ENCODE measurements at places on chromosomes 12 and 14. TPM values are rescaled to one million over a fixed set of nuclear protein-coding genes. Genes with fewer than 3 reads are reported as not detected.

- no peak overlapping the region for H3K27ac ChIP-seq
- H3K4me3 ChIP-seq, result no peak overlapping the region
- no peaks in the 10 kb centered on the region for H3K4me1 ChIP-seq
- DNase-seq, result no peak
- no peaks in the 10 kb centered on the region for H3K27me3 ChIP-seq
These were observed 93.5 kb downstream of the PIWIL1 start for GRCh38 chr12:130431176-130431575.

The KRT79 gene
- total RNA-seq, result not detected

The IKZF4 gene
- total RNA-seq, result 20.7 TPM

DNA sequence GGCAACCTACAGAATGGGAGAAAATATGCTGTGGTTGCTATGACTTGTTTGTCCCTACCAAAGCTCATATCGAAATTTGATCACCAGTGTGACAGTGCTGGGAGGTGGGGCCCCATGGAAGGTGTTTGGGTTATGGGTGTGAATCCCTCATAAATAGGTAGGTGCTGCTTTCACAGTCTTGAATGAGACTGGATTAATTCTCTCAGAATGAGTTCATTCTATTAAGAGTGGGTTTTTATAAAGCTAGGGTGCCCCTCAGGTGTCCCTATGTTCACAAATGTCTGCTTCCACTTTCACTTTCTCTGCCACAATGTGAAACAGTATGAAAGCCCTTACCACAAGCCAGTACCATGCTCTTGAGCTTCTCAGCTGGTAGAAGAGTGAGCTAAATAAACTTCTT, 133.5 kb downstream of the CPNE8 start:
- no peaks in the 10 kb centered on the region for H3K36me3 ChIP-seq
- H3K27ac ChIP-seq, result peak overlapping the region; percentile 78
- DNase-seq, result peak; percentile 25
- peak overlapping the region; percentile 45 for H3K4me3 ChIP-seq

GRCh38 chr14:92582706-92583452, 69.3 kb downstream of the RIN3 start:
- peak overlapping the region; percentile 5 for H3K4me3 ChIP-seq
- peak overlapping the region; percentile 82 for H3K27ac ChIP-seq
- H3K36me3 ChIP-seq, result peaks cover 87% of the 10 kb centered on the region
- peaks cover 93% of the 10 kb centered on the region for H3K4me1 ChIP-seq
- H3K27me3 ChIP-seq, result no peaks in the 10 kb centered on the region

DNA sequence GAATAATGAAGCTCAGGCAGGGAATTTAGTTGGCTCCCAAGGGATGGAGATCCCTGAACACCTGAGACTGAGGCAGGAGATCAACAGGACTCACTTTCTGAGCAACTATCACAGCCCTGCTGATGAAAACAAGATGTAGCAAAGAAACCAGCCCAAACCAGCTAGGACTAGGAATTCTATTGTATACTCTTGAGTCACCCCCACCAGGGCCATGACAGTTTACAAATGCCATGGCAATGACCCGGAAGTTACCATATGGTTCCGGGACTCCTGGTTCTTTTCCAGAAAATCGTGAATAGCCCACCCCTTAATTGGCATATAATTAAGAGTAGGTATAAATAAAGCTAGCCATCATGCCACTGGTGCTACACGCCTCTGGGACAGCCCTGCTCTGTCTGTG, 46.0 kb upstream of the OASL start:
- no peak for DNase-seq
- H3K4me3 ChIP-seq, result no peak overlapping the region
- no peak overlapping the region for H3K27ac ChIP-seq
- H3K36me3 ChIP-seq, result no peaks in the 10 kb centered on the region

- peaks cover 3% of the 10 kb centered on the region for H3K27me3 ChIP-seq
- no peak overlapping the region for H3K27ac ChIP-seq
- H3K36me3 ChIP-seq, result no peaks in the 10 kb centered on the region
- no peaks in the 10 kb centered on the region for H3K4me1 ChIP-seq
- H3K4me3 ChIP-seq, result no peak overlapping the region
These were observed 2.0 kb downstream of the ASPG start for GRCh38 chr14:104087505-104087904.

The OR4E2 gene
- not detected for total RNA-seq

DNA sequence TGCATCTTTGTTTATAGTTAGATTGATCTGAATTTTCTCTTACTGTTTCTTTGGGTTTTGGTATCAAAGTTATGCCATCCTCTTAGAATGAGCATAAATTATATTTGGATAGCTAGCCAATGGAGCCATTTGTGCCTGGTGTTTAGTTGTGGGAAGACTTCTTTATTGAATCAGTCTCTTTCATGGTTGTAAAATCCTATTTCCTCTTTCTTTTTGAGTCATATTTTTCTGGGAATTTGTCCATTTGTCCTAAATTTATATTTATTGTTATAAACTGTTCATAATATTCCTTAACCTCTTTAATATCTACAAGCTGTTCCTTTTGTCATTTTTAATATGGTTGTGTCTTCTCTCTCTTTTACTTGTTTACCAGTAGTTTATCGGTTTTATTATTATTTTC, 462.5 kb downstream of the AEBP2 start:
- no peaks in the 10 kb centered on the region for H3K36me3 ChIP-seq
- DNase-seq, result no peak
- H3K4me3 ChIP-seq, result no peak overlapping the region
- H3K4me1 ChIP-seq, result no peaks in the 10 kb centered on the region

DNA sequence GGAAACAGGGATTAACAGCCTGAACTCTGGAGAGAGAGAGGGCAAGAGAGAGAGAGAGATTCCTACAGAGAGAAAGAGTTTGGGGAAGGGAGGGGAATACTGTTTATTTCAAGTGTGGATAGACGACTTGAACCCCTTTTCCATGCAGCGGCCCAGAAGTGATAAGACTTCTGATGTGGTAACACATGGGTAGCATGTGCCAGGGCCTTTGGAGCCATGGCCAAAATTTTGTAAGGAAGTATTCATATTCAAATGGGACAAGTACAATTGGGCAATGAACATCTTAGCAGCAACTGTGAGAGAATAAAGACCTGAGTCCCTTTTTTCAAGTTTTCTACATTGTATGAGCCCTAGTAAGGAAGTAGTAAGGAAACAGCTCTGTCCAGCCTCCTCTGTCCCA, 42.4 kb upstream of the CCDC196 start:
- no peaks in the 10 kb centered on the region for H3K4me1 ChIP-seq
- no peaks in the 10 kb centered on the region for H3K36me3 ChIP-seq
- no peaks in the 10 kb centered on the region for H3K27me3 ChIP-seq
- no peak overlapping the region for H3K27ac ChIP-seq
- no peak overlapping the region for H3K4me3 ChIP-seq

DNA sequence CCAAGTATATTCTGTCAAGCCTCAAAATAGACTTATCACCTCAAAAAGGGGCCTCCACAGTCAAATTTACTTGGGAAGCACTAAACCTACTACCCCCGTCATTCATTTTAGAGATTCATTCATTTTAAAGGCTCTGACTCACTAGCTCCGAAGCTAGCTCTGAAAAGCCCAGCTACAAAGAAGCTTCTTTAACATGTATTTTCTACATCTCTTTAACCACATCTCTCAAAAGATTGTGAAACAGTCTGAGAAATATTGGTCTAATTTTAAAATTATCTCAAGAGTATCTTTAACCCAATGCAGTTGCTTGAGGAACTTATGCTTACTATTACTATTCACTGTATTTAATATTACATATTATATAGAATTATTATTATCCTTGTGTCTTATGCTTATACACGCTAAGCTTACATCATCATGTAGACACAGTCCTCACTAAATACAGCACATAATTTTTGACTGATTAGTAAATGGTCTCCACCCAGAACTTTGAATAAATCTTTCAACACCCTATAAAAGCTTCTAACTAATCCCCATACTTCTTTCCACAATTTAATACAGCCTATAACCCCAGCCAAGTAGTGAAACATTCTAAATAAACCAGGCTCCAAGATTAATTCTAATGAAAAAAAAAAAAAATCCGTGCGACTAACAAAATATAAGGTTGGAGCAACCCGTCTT, 7.8 kb downstream of the NT5DC3 start:
- H3K36me3 ChIP-seq, result peaks cover 6% of the 10 kb centered on the region
- no peak overlapping the region for H3K27ac ChIP-seq
- no peak for DNase-seq
- H3K4me1 ChIP-seq, result no peaks in the 10 kb centered on the region

GRCh38 chr12:105970885-105971284, 167.9 kb downstream of the NUAK1 start:
- H3K4me3 ChIP-seq, result no peak overlapping the region
- H3K27me3 ChIP-seq, result peaks cover 3% of the 10 kb centered on the region
- DNase-seq, result no peak
- no peaks in the 10 kb centered on the region for H3K4me1 ChIP-seq
- no peaks in the 10 kb centered on the region for H3K36me3 ChIP-seq
- no peak overlapping the region for H3K27ac ChIP-seq

GRCh38 chr12:52220477-52220876, 12.6 kb upstream of the KRT7 start:
- DNase-seq, result no peak
- H3K4me3 ChIP-seq, result no peak overlapping the region
- no peaks in the 10 kb centered on the region for H3K36me3 ChIP-seq
- H3K27ac ChIP-seq, result no peak overlapping the region

- no peaks in the 10 kb centered on the region for H3K4me1 ChIP-seq
- H3K36me3 ChIP-seq, result no peaks in the 10 kb centered on the region
- peak; percentile 36 for DNase-seq
- H3K27ac ChIP-seq, result no peak overlapping the region
- no peaks in the 10 kb centered on the region for H3K27me3 ChIP-seq
These were observed 34.3 kb upstream of the GAS2L3 start for GRCh38 chr12:100539202-100539601.

DNA sequence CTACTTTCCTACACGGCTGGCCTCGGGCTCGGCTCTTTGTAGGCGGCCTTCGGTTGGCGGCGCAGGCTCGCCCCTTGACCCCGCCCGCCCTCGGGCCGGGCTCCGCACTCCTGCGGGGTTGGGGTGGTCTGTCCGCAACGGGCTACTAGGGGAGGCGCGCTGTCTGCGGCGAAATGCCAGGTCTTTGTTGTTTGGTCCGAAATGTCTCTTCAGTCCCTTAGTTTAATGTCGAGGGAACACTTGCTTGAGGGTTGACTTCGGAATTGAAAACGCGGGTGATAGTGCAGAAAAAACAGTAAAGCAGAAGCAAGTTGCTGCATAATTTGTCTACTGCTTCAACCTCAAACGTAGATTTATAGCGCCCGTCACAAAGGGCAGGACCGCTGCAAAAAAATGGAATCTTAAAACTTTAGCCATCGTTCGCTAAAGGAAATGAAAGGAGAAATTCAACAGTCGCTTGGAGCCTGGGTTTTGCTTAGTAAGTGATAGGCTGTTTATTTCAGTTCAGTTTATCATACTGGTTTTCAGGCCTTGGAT, 390 bp downstream of the JKAMP start:
- no peaks in the 10 kb centered on the region for H3K27me3 ChIP-seq
- H3K36me3 ChIP-seq, result peaks cover 30% of the 10 kb centered on the region
- H3K27ac ChIP-seq, result peak overlapping the region; percentile 88
- peaks cover 59% of the 10 kb centered on the region for H3K4me1 ChIP-seq
- peak overlapping the region; percentile 85 for H3K4me3 ChIP-seq

DNA sequence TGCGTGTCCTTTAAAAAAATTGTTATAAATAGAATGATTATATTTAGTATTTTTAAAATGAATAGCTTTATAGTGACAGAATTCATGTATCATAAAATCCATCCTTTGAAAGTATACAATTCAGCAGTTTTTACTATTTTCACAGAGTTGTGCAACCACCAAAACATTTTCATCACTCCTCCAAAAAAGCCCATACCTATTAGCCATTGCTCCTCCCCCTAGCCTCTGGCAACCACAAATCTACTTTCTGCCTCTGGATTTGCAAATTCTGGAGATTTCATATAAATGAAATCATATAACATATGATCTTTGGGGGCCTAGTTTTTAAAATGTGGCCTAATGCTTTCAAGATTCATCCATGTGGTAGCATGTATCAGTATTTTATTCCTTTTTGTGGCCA, 117.9 kb upstream of the MED13L start:
- DNase-seq, result no peak
- peaks cover 2% of the 10 kb centered on the region for H3K27me3 ChIP-seq
- no peak overlapping the region for H3K27ac ChIP-seq
- H3K4me3 ChIP-seq, result no peak overlapping the region

DNA sequence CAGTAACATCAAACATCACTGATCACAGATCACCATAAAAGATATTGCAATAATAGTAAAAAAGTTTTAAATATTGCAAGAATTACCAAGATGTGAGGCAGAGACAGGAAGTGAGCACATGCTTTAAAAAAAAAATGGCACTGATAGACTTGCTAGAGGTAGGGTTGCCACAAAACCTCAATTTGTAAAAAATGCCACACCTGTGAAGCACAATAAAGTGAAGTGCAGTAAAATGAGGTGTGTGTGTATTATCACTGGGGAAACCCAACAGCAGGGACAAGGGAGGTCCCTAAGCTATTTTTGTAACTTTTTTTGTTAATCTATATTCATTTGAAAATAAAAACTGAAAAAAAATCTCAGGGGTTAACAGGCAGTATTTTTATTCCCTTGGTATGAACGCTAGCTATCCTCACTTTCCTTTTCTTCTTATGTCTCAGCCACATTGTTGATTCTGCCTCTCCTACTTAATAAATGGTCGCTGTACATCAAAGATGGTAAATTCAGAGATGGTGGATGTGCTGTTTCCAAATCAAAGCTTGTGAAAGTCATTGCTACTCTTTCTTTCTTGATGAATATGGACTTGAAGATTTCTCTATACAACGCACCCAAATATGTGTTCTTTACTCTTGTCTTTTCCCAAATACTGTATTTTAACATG, 14.0 kb upstream of the KLRD1 start:
- H3K27me3 ChIP-seq, result no peaks in the 10 kb centered on the region
- H3K4me1 ChIP-seq, result peaks cover 51% of the 10 kb centered on the region
- peak overlapping the region; percentile 76 for H3K27ac ChIP-seq
- DNase-seq, result peak; percentile 59

DNA sequence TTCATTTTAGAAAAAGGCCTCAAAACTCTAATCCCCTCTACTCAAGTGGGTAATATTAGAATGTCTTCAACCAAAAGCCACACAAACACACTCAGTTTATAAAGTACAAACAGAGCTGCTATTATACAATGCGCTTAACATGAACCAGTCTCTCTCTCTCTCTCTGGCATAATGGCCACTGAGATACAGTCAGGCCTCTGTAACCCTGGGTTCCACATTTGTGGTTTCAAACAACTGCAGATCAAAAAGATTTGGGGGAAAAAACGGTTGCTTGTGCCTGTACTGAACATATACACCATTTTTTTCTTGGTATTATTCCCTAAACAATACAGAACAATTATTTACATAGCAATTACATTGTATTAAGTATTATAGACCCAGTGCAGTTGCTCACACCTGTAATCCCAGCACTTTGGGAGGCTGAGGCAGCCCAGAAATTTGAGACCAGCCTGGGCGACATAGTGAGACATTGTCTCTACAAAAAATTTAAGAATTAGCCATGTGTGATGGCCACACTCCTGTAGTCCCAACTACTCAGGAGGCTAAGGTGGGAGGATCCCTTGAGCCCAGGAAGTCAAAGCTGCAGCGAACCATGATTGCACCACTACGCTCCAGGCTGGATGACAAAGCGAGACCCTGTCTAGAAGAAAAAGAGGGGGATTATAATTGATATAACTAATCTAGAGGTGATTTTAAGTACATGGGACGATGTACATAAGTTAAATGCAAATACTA, 5.6 kb downstream of the SLC11A2 start:
- DNase-seq, result peak; percentile 25
- no peak overlapping the region for H3K4me3 ChIP-seq
- no peak overlapping the region for H3K27ac ChIP-seq
- no peaks in the 10 kb centered on the region for H3K27me3 ChIP-seq
- H3K36me3 ChIP-seq, result peaks cover 11% of the 10 kb centered on the region
- peaks cover 50% of the 10 kb centered on the region for H3K4me1 ChIP-seq
